Articular chondrocyte of knee joint (primary cell): ENCODE measurements at places on chromosomes 7 and 10. TPM values are rescaled to one million over a fixed set of nuclear protein-coding genes. Genes with fewer than 3 reads are reported as not detected.

PAX4 gene
- not detected in 2 replicates for total RNA-seq

C10orf143 gene
- total RNA-seq, result 2.5 and 2.7 TPM in 2 replicates

FAM3C gene
- 72.3 and 83.9 TPM in 2 replicates for total RNA-seq

GOLGA7B gene
- 0.11 and 0.26 TPM in 2 replicates for total RNA-seq

ANXA8L1 gene
- 0.32 TPM in 1 of 2 replicates, not detected in the other for total RNA-seq

MYH16 gene
- total RNA-seq, result not detected in 2 replicates

SPDYE18 gene
- total RNA-seq, result 0.26 TPM in 1 of 2 replicates, not detected in the other

MYO1G gene
- under 0.01 TPM in 2 replicates for total RNA-seq

SFTPA2 gene
- total RNA-seq, result not detected in 2 replicates

HILPDA gene
- total RNA-seq, result 12.2 and 14.1 TPM in 2 replicates

STEAP4 gene
- 87.4 and 270 TPM in 2 replicates for total RNA-seq

TCF7L2 gene
- 14.4 and 18.8 TPM in 2 replicates for total RNA-seq

LIPJ gene
- total RNA-seq, result under 0.01 and 0.11 TPM in 2 replicates

JAZF1 gene
- 28.9 and 29.9 TPM in 2 replicates for total RNA-seq

NAT16 gene
- total RNA-seq, result 0.11 TPM in 1 of 2 replicates, not detected in the other
